ENCODE measurements at places on chromosomes 6 and 20.

GRCh38 chr6:136429264-136430065 lies 120.8 kb downstream of the MAP7 start:
- DNase-seq: no peak

GRCh38 chr6:18019539-18020534 lies 32.4 kb upstream of the KIF13A start:
- DNase-seq: no peak

DNA sequence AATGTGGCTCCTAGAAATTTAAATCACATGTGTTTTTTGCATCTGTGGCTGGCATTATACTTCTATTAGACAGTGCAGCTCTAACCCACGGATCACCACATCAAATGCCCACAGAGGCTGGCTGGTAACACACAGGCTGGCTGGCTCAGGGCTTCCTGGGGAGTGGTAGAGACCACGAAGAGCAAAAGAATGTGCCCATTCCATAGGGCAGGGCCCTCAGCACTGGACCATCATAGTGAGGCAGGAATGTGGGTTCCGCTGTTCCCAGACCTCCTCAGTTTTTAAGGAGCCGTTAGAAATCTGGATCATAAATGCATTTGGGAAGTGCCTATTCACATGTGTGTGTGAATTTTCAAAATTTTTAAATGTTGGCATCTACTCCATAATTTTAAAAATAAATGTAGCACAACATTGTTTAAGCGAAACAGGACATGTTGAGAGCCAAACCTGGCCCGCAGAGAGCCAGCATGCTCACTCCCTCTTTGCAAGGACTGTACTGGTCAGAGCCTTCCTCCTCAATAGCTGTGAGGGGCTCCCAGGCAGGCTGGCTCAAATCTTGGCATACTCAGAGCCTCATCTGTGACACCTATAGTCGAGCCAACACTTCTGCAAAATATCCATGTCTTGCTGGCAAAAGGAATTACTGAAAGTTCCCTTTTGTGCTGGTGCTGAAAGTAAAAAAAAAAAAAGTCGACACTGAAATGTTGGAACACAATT lies 190.5 kb downstream of the FNDC1 start:
- no peak for DNase-seq

DNA sequence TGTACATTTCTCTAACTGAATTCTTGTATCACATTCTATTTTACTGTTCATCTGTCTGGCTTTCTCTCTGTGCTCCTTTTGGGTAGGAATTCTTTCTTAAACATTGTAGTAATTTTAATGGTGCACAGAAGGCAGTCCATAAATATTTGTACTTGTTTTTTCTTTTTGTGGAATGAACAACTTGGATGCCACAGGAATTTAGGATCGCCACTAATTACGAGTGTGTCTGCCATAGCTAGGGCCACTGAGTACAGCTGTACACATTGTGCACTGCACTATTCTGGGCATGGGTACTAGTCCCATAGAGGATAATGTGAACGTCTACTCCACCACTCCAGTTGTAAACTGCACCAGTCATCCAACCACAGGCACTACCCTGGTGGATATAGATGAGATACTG lies 39.3 kb upstream of the TMEM200A start:
- DNase-seq: no peak

DNA sequence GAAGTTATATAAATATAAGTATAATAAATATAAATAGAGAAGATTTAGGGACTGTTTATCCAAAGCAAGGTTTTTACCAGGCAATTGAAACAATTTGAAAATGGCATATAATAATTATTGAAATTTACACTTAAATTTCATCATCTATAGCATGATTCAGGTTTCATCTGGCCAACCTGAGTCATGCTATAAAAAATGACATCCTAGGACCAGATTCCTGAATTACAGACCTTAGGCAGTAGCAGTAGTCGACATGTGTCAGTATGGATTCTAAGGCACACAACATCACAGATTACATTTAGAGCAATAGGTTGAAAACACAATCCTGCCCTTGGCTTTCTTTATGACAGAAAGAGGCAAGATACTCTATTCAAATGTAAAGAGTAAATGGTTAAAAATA lies 592.3 kb downstream of the PHF3 start:
- no peak for DNase-seq

- DNase-seq: no peak
Observed at GRCh38 chr6:131410785-131411184, 162.2 kb upstream of the ARG1 start.

DNA sequence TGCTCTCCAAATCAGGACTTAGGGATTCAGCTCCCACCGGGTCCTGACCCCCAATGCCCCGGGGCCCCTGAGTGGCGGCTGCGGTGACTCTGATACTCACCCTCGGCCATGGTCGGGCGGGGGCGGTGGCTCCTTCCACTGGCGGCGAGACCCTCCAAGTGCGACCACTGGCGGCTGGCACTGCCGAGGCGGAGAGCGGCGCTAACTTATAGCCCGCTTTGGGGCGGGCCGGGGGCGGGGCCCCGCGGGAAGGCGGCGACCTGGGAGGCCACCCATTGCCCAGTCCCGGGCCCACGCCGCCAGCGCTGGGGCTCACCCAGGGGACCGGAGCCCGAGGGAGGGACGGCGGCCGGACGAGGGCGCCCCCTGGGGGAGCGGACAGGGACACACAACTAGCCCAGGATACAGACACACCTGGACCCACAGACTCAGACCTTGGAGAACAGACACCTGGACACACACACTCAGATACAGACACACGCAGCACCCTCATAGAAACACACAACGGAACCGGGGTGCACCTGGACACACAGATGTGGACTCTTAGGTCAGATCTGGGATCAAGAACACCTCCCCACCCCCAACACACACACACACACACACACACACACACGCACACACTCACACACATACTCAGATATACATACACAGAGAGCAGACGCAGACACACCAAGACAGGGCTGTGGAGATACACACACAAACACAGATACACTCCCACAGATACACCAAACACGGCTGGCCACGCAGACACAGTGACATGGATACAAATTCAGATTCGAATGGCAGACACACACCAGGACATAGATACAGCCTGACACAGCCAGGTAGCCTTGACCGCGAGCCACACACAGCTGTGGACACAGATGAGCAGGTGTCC lies at the start of gene TGM2:
Gene TGM2 (minus strand): TSS at position 182 of the 877 bp plus-strand sequence. CDS start 72 bp downstream, at position 110.
- DNase-seq: peak; percentile 18

GRCh38 chr20:62195075-62195405 lies 12.2 kb downstream of the MTG2 start:
- no peak for DNase-seq

GRCh38 chr6:134551245-134551960 lies 233.5 kb upstream of the SGK1 start:
- no peak for DNase-seq

- DNase-seq: no peak
Observed at GRCh38 chr6:134784336-134784735, 165.6 kb downstream of the ALDH8A1 start.

- no peak for DNase-seq
Observed at GRCh38 chr6:41155132-41155805, 1.1 kb upstream of the TREML1 start.

DNA sequence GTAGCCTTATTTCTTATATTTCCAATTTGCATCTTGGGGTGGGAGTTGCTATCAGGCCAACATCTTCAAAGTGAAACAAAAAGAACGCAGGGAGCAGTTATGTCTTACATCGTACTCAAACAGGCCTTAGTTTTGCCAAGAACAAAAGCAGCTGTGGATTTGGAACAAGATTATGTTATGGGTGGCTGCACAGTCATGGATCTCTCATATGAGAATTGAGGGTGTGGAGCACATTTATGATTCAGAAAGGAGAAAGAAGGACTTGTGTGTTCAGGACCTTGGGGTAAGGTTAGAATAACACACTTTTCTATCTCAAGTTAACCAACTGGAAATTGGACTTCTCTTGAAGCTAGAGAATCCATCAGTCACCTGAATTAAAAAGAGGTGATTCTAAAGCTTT lies 259.9 kb downstream of the FOXA2 start:
- no peak for DNase-seq

DNA sequence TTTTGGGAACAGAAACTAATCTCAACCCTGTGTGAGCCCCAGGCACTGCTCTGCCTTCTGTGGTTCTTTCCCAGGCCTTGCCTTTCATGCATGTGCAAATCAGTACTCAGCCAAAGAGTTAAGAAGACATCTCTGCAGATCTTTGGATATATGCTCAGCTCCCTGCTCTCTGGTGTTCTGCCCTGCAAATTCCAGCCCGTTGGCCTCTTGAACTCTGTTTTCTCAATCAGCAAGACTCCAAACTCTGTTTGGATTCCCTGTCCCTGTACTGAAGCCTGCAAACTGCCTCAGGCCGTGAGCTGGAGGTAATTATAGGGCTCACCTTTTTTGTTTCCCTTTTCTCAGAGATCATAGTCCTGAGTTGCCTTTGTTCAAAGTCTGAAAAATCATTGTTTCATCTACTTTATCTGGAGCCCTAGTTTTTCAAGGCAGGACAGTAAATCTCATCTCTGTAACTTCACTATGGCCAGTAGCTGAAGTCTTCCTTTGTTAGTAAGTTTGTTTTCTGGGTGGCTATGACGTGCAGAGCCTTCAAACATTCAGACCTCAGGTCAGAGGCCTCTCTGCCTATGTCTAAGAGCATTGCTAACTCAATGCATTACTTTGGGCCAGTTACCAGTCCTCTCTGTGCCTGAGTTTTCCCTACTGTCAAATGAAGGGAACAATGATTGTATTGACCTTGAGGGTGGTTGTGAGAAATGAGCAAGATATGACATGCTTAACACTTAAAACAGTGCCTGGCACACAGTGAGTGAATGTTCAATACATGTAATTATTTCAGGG lies 15.9 kb upstream of the MDFI start:
- no peak for DNase-seq

- peak; percentile 41 for DNase-seq
Observed at GRCh38 chr6:143569040-143569439, 57.5 kb upstream of the FUCA2 start.

- no peak for DNase-seq
Observed at GRCh38 chr6:126803769-126804168, 314.7 kb upstream of the RSPO3 start.

GRCh38 chr6:39191236-39191930 lies 37.9 kb downstream of the KCNK5 start:
- no peak for DNase-seq

GRCh38 chr6:45920819-45921511 lies 94.7 kb downstream of the CLIC5 start:
- DNase-seq: no peak

- DNase-seq: peak; percentile 49
Observed at GRCh38 chr6:166955121-166955864, 1.1 kb downstream of the RNASET2 start.

DNA sequence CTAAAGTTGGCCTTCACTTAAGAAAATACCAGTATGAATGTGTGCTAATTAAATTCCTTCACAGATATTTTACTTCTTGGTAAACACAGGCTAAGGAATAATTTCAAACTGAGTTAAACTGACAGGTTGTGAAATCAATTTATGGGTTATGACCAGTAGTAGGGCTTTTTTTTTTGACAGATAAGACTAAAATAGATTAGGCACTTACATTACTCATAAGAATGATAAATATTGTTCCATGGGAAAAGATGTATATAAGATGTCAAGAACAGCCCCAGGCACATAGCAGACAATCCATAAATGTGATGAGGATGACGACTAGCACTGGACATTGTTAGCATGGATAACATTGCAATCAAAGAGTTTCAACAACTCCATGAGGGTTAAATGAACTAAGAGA lies 22.9 kb downstream of the NT5E start:
- DNase-seq: no peak

DNA sequence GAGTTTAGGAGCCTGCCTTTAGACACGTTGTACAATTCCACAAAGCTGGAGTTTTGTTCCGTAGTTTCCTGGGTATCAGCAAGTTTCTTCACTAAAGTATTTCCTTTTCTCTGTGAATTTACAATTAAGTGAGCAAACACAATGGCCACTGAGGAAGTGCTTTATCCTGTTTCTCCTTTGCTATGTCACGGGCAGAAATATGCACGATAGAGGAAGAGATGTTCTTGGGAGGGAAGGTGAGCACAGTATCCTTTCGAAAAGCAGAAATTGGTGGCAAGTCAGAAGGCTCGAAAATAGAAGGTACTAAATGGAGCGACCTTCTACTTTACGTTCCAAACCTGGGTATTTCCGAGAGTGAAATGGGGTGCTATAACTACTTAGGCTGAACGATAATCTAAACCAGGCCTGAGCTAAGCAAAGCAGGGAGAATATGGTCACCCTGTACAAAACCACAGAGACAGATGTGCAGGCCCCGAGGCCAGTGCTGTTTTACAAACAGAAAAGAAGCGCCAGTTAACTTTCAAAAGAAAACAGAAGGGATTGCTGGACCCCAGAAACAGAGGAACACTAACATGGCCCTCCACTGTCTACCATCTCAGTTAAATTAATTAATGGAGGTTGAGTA lies 259.6 kb downstream of the TBC1D7 start:
- DNase-seq: no peak

GRCh38 chr20:4383961-4384360 lies 337.7 kb upstream of the PRND start:
- DNase-seq: no peak

GRCh38 chr6:87230801-87231200 lies 75.4 kb downstream of the ZNF292 start:
- DNase-seq: no peak

Data from CD4-positive, alpha-beta memory T cell (primary cell).